ENCODE measurements at places on chromosomes 3 and 15.

DNA sequence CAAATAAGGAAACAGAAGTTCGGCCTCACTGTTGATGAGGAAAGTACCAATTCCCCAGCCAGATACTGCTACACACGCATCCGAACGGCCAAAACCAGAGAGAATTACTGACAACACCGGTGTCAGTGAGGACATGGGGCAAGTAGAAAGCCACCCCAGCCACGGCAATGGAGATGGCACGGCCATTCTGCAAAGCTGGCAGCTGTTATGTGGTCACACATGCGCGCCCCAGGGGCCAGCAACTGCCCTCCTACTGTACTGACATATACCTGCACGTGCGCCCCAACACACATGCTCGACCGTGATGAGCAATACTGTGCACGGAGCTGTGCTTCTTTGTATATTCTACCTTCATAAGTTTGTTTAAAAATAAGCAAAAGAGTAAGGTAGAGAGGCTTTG, 217.4 kb downstream of the ADAMTS17 start:
- no peak for DNase-seq

GRCh38 chr3:188360364-188360881, 206.5 kb downstream of the LPP start:
- no peak for DNase-seq

DNA sequence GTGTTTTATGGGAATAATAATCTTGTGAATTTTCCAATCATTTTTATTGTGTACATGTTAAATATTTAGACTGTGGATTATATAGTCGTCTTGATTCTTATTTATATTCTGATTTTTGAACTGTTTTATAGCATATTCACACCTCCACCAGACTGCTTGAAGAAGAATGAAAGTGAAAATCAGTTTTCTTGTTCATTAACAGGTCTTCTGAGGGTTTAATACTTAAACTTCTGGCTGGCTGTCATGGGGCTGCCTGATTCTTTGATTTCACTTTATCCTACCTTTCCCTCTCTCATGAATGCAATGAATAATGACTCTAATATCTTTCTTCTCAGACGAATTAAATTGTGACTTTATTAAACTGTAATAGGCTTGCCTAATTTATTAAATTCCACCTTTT, 56.2 kb downstream of the ATP2C1 start:
- no peak for DNase-seq

GRCh38 chr15:44082558-44083157, 112.4 kb downstream of the FRMD5 start:
- no peak for DNase-seq

GRCh38 chr15:39661776-39662175, 80.9 kb downstream of the THBS1 start:
- DNase-seq, result no peak

DNA sequence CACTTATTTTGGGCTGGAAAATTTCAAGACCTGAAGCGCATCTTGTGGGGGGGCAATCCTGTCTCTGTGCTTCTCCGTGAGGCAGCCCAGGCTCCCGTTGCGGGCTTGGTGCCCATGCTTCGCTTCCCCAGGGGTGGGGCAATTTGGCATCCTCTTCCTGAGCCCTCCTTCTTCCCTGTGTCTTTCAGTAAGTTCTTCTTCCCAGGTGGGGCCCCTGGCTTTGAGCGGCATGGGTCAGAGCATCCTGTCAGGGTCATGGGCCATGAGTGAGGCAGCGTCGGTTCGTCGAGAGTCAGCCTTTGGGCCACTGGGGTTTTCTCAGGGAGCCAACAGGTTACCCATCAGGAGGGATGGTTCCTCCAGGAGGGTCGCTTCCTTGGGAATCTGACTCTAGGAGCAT, 200.7 kb downstream of the UBE3A start:
- DNase-seq, result no peak

- DNase-seq, result no peak
Observed at GRCh38 chr15:26087395-26087794, 224.3 kb upstream of the ATP10A start.

DNA sequence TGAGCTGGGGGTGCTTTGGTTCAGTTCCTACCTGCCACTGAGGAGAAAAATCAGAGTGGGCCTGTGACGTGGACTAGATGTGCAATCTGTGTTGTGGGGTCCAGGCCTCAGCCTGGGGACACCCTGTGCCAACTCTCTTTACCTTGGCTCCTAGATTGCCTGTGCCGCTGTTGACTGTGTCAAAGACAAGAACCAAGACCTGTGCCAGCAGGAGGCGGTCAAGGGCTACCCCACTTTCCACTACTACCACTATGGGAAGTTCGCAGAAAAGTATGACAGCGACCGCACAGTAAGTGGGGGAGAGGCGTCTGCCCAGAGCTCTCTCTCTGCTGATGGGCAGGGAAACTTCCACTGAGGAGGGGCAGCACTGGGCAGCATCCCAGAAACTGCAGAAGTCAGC, 40.6 kb upstream of the SEC22A start:
- DNase-seq, result no peak

DNA sequence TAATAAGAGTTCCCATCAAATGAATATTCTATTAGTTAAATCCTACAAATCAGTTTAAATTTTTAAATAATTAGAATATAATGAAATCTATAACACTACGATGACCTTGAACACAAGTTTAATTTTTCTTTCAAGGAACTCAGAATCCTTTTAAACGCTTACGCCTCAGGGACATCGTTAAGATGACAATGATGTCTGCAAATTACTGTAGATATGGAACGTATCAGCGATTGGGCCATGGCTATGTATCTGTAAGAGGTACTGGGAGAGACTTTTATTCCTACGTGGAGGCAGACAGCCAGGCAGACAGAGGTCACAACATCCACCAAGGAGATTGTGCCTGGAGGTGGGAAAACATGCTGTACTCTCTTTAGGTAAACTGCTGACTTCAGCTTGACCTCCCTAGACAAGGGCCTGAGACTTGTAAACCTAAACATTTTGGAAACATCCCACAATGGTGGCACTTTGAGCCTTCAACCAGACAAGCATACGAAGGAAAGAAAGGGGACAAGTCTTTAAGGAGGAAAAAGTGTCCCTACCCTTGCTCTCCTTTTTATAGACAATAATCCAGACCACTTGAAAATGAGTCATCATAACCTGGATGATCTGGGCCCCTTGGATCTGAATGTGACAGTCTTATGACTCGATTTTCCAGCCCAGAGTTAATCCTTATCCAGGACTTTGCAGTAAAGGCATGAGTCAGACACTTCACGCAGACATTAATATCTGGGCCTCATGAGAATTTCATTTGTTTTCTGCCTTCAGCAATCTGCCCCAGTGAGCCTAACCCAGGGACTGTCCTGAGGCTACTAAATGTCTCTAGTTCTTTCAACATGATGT, 6.8 kb upstream of the LDHAL6B start:
- no peak for DNase-seq

- no peak for DNase-seq
Observed at GRCh38 chr3:195159814-195160165, 111.2 kb downstream of the XXYLT1 start.

DNA sequence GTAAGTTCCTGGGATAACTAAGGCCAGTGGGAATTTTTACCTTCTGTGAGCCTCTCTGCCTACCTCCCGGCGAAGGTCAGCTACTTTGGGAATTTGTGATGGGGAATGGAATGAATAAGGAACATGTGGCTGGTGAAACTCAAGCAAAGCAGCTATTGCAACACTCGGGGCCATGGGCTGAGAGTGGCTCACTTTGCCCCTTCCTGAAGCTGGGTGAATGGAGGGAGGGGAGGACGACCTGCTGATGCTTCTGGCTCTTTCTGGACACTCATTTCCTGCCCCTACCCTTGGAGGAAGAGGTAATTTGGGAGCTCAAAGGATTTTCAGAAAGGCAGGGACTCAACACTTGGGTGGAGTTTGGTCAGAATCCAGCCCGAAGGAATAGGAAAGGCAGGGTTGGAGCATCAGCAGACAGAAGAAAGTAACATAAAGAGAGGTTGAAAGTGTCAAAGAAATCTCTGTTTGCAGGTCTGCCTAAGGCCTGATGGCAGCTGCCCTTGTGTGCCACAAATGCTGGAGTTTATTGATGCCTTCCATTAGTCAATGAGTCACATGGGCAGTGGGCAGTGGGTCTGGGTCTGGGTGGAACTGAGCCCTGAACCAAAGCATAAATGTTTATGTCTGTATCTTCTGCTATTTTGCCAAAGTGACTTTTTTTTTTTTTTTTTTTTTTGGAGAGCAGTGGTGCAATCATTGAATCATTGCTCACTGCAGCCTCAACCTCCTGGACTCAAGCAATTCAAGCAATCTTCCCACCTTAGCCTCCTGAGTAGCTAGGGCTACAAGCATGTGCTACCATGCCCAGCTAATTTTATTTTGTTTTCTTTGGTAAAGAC, 12.4 kb downstream of the LAMP3 start:
- no peak for DNase-seq

DNA sequence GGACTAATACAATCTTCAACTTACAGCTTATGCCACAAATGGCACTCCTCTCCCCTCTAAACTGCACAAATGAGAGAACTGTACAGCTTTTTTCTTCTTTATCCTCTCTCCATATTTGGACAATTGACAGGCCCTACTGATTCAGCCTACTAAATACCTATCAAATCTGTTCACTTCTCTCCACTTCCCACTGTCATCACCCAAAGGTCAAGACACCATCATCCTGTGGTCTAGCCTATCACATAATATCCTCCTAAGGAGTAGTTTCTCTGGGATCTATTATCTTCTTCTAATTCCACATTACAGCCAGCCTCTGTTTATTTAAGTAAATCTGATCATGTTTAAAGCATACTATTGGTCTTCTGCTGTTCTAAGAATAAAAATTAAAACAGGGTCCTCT, 33.0 kb upstream of the SLC12A8 start:
- DNase-seq, result no peak

GRCh38 chr15:67329984-67330733, 75.6 kb downstream of the IQCH start:
- DNase-seq, result no peak

DNA sequence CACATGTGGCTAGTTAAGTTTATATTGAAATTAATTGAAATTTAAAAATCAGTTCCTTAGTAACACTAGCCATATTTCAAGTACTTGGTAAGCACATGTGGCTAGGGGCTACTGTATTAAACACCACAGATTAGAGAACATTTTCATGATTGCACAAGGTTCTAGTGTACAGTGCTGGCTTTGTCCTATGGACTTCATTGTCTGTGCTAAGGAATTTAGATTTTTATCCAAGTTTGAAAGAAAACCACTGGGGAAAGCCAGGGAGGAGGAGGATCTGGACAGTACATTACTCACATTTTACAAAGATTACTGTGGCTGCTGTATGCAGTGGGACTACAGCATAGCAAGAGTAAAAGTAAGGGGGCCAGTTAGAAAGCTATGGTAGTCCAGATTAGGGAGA, 13.9 kb downstream of the STAC start:
- no peak for DNase-seq

Data from stimulated activated CD4-positive, alpha-beta T cell treated with anti-CD3 and anti-CD28 coated beads, Interleukin-1b, Interleukin-23, amount 100 ng/mL, for 24 hours (primary cell).